ENCODE measurements at places on chromosomes 7 and 10. TPM values are rescaled to one million over a fixed set of nuclear protein-coding genes. Genes with fewer than 3 reads are reported as not detected.
A peak's percentile ranks its signal among the peaks of the same experiment; 100 is the strongest.

SAP25 gene
- not detected for total RNA-seq

DNA sequence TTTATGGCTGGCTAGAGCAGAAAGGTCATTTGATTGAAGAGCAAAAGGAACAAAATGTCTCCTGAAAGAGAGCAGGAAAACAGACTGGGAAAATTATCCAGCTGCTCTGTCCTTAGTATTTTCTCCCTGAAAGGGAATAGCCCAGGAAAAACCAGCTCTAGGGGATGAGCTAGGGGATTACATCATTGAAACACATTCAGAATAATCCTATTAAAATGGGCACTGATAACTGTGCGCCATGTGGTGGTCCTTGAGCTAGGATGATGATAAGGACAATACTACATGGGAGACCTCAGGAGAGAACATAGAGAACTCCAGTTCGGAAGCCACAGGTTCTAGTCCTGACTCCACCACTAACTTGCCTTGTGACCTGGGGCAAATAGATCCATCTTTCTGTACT, 873.8 kb downstream of the TYW1 start:
- DNase-seq, result no peak

- DNase-seq, result no peak
Observed at GRCh38 chr10:97466755-97467154, 20.8 kb downstream of the ZDHHC16 start.

DNA sequence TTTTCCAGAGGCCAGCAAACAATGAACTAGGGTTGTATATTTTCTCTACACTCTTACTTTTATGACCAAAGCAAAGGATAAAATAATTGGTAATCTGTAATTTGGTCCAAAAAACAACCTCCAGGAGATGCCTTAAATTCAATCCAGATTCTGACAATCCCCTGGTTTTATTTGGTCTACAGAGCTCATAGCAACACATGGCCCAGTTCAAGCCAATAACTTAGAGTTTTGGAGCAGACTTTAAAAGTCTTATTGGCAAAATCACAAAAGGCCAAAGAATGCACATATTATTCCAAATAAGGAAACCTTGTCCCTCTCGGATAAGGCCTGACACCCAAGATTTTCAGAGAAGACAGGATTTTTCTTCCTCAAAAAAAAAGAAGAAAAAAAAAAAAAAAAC, 51.9 kb downstream of the SORBS1 start:
- DNase-seq, result peak; percentile 20

- DNase-seq, result no peak
Observed at GRCh38 chr7:95904099-95904498, 131.7 kb downstream of the DYNC1I1 start.

- no peak for DNase-seq
Observed at GRCh38 chr10:132536241-132536876, 1.2 kb upstream of the INPP5A start.

GRCh38 chr10:69382382-69383117, 34.2 kb downstream of the TACR2 start:
- DNase-seq, result no peak

GRCh38 chr10:92027141-92027540, 103.6 kb downstream of the BTAF1 start:
- no peak for DNase-seq
